ENCODE measurements at places on chromosomes 12 and 14.

- peak; percentile 86 for DNase-seq
Measured at GRCh38 chr12:56723889-56724700, 1.0 kb downstream of the NACA start.

- no peak for DNase-seq
Measured at GRCh38 chr12:105676694-105677093, 346.2 kb downstream of the C12orf75 start.

GRCh38 chr12:81597928-81598604 is 161.1 kb downstream of the PPFIA2 start:
- DNase-seq = no peak

DNA sequence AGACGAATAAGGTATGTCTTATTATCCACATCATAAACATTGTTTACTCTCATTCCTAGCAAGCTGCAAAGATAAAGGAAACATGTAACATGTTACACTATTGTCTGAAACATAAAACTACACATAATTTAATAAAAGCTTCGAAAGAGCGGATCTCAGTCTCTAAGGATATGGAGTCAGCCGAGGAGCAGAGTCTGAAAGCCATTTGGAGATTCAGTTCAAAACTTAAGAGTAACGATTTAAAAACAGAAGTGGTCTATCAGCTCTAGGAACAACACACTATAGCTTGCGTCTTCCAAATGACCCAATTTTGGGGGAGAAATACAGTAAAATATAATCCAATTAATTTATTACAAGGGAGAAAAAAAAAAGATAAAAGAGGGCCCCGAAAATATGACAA is 775 bp downstream of the NEMF start:
- peak; percentile 49 for DNase-seq

GRCh38 chr12:121223292-121224285 is 13.7 kb downstream of the P2RX4 start:
- DNase-seq = no peak

DNA sequence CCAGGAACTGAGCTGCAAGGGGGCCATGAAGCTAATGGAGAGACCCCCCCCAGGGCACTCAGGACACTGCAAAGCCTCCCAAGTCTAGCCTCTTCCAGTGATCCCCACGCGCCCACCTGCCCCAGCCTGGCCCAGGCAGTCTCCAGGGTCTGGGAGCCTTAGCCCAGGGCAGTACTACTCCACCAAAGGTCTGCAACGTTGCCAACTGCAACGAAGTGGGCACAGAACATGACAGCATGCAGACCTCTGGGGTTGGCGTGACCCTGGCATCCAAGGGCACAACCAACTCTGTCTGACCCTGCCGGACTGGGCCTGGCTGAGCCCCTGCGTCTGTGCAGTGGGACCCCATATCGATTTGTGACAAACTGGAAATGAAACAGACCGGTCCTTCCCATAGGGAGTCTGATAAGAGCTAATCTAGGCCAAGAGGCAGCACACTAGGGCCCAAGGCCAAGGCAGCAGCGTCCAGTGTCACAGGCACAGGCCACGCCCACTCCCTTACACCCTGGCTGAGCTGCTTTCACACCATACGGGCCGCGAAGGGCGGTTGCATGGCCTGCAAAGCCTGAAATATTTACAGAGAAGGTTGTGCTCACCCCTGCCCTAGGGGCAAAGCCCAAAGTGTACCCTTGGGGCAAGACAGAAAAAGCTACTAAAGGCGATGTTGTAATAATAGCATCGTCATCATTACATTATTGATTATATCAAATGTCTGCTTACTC is 76.7 kb downstream of the NCOR2 start:
- DNase-seq = peak; percentile 86

GRCh38 chr12:52307836-52308805 is 13.1 kb downstream of the KRT83 start:
- DNase-seq = no peak

DNA sequence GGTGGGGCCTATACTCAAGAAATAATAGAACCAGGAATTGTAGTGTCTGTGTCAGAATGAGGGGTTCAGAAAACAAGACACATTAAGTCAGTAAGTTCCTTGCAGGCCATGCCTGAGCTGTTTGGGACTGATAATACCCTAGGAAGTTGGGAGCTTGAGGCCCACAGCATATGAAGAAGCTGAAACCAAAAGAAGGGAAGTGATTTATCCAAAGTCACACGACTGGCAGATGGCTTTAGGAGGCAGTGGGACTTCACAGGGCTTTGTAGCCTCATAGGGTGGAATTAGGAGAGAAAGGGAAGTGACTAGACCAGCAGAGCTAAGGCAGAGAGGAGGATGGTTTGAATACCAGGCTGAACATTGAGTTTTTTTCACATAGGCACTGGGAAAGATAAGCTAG is 56.6 kb upstream of the SRSF5 start:
- no peak for DNase-seq

DNA sequence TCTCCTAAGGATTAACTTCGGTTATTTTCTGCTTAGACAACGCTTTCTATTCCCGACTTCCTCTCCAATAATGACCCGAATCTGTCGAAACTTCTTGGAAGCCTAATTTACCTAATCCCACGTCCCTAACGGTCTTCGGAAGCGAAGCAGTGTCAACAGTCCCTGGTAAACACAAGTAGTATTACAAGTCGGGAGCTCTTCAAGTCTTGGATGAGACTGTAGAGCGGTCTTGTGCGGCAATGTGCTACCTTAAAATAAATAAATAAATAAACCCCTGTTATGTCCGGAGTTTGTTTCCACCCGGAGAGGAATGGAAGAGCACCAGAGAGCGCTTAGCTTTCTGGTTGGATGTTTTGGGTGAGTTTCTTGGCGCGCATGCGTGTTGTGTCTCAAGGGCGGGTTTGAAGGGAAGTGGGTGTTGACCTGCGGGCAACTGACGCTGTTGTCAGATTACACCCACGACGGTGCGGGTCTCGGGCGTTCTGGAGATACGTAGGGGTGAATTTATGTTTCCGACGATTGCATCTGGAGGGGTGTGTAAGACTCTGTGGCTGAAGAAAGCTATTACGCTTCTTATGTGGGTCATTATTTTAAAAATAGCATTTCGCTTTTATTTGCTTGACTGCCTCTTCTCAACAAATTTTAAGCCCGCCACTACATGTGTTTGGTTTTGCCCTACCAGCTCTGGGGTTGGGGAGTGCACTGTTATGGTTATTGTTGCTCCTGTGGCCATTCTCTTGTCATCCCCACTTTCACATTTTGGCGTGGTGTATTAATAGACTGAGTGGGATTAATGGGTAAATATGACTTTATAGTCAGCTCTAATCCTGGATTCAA is at the start of the genes KIAA0586 and TIMM9:
Gene KIAA0586, plus strand, starts transcription at position 439 of the 837 bp plus-strand sequence. CDS start 546 bp downstream, outside the sequence.
Gene TIMM9, minus strand, starts transcription at position 251 of the 837 bp plus-strand sequence. CDS start 15,586 bp downstream, outside the sequence.
- DNase-seq = peak; percentile 99

DNA sequence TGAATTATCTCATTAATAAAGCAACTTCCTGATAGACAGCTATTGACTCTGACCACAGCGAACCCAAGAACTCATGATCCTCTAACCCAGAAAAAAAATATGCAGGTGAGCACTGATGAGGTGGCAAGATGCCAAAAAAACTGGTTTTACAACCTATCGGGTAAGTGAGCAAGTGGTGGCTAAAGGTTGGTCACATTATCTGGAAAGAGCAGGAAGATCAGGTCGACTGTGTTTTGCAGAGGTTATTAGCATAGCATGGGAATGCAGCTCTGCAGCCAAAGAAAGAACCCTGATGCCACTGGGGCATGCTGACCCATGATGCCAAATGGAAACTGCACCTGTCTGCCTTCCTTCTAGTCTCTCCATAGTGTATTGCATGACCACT is 23.5 kb downstream of the BHLHE41 start:
- no peak for DNase-seq

- no peak for DNase-seq
Measured at GRCh38 chr14:96727491-96727890, 69.7 kb upstream of the VRK1 start.

GRCh38 chr14:23580948-23581281 is 2.3 kb upstream of the JPH4 start:
- no peak for DNase-seq

DNA sequence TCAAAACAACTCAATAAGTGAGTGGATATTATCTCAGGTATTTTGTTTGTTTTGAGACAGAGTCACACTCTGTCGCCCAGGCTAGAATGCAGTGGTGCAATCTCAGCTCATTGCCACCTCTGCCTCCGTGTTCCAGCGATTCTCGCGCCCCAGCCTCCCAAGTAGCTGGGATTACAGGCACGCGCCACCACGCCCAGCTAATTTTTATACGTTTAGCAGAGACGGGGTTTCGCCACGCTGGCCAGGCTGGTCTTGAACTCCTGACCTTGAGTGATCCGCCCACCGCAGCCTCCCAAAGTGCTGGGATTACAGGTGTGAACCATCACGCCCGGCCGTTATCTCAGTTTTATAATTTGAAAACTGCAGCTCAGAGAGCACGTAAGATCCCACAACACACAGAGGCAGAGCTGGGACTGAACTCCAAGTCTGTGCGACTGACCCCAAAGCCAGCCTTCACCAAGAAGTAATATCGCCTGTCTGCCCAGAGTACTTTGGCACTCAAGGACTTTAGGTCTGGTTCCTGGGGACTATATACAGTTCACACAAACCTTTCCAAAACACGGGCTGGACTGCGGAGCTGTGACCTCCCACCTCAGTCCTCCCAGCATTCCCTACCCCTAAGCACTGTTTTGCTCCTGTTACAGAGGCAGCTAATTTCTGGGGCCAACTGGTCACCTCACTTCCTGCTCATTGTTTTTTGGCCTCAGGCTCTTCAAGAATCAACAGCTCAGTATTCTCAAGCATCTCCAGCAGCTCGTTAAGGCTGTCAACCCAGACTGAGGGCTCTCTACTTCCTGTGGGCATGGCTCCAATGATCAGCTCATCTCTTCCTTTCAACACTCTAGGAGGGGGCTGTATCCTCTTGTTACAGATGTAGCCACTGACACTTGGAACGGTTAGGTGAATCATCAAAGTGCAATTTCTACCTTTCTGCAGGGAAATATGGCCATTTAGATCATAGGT is 22.5 kb downstream of the TESC start:
- DNase-seq = no peak

DNA sequence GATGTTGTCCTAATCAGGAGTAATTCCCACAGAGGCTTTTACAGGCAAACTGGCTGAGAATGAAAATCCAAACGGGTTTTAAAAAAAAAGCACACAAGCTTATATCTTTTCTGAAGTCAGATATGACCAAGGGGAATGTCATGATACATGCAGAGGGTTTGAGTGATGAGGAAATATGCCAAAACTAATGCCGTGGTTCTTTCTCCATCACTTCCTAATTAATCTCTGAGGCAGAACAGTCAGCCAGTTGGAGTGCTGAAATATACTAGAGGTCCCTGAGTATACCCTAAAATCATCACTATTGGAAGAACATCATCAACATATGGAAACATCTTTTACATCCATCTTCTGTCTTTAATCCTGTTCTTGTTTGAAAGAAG is 160.8 kb upstream of the FAR2 start:
- no peak for DNase-seq

DNA sequence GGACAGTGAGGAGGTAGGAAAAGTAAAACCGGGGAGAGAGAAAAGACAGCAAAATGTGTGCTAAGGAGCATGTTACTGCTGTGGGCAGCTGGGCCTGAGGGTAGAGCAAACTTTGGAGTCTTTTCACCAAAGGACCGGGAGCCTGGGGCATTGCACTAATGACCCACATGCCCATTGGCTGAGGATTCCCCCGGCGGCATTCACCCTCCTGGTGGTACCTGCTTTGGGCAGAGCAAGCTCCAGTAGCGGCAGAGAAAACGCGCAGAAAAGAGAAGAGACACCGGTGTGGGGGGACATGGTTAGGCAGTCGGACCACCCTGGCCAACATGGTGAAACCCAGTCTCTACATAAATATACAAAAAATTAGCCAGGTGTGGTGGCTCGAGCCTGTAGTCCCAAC is 83.4 kb upstream of the ESRRB start:
- no peak for DNase-seq

GRCh38 chr14:105866841-105867321 is 340.5 kb downstream of the TMEM121 start:
- no peak for DNase-seq

DNA sequence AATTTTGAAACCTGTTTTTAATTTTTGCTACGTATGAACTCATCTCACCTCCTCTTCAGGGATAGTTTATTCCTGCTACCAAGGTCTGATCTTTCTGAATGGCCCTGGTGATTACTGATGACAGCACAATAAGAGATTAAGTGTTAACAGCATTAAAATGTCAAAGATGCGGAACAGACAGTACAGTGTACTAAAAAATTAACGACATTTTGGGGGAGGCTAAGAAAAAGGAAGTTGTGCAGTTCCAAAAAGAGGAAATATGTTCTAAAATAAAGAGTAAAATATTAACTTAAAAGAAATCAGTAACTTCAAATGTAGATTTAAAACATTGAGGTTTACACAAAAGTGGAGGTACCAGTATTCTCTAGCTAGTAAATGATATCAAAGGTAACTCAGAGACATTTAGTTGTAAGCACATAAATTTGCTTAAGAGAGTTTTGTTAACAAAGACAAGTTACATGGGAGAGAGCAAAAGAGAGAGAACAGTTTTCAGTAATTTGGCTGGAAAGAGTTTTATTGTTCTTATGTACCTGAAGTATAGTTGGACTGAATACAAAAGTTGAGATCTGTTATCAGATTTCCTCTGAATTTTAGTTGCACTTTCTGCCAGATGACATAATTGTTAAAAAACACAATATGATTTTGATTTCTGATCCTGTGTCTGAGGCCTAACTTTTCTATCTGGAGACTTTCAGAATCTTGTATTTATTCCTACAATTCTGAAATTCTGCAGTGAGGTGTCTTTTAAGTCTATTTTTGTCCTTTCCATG is 4.2 kb upstream of the CLECL1 start:
- DNase-seq = no peak

DNA sequence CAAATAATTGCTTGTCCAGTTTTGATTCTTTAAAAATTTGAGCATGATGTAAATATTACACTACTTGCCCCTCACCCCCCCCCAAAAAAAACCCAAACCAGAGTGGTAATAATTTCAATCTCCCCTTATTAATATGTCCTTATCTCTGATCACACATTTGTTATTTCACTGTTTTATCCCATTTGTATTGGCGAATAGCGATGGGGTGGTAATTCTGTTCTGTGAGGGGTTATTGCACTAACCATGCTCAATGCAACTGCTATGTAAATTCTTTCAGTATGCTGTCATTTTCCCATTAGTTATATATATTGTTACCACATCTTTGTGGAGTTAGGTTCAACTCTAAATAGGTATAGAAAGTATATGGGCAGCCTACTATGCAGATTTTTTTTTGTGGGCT is 1.1 kb downstream of the RIMKLB start:
- DNase-seq = no peak

DNA sequence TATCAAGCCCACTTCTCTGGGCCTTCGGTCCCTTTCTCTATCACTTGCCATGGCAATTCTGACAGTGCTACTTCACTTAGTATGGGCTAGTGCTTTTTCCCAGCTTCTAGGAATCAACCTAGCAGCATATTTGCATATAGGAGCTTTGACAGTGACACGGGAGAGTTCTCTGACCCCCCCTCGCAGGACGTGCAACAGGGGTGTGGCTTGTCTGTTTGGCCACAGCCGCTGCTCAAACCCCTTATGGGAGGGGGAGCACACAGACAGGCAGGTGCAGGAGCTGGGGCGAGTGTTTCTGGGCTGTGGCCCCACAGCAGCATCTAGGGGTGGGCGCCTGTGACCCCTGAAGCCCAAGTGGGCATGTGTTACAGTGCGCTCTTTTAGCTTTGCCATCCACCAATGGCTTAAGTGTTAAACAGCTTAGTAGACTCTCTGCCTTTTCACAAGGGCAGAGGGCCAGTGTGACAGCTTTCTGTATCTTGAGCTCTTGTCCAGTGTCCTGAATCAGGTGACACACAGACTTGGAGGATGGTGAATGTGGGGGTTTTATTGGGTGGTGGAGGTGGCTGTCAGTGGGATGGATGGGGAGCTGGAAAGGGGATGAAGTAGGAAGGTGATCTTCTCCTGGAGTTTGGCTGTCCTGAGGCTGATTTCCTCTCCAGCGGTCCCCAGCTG is 229.3 kb downstream of the PCNX1 start:
- no peak for DNase-seq
